ENCODE measurements at places on chromosomes 16 and 17.

- peak; percentile 25 for DNase-seq
Measured at GRCh38 chr16:49615576-49615975, 240.3 kb downstream of the ZNF423 start.

DNA sequence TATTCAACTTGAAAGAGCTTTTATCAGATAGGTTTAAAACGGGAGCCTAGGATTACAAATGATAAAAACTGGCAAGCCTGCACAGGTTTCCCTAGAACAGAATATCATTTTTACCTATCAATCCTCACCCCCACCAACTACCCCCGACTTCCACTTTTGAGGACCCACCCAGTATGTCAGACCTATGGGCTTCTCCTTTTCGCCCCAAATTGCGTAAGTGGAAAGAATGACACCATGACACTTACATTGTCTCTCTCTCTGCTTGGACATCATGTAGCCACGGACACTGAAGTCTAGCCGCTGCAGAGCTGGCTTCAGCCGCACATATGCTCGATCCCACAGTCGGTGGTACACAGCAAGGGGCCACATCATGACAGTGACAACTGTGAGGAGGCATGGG lies 7.4 kb upstream of the PSMC3IP start:
- no peak for DNase-seq

GRCh38 chr16:47493381-47494337 lies 32.5 kb downstream of the PHKB start:
- no peak for DNase-seq

DNA sequence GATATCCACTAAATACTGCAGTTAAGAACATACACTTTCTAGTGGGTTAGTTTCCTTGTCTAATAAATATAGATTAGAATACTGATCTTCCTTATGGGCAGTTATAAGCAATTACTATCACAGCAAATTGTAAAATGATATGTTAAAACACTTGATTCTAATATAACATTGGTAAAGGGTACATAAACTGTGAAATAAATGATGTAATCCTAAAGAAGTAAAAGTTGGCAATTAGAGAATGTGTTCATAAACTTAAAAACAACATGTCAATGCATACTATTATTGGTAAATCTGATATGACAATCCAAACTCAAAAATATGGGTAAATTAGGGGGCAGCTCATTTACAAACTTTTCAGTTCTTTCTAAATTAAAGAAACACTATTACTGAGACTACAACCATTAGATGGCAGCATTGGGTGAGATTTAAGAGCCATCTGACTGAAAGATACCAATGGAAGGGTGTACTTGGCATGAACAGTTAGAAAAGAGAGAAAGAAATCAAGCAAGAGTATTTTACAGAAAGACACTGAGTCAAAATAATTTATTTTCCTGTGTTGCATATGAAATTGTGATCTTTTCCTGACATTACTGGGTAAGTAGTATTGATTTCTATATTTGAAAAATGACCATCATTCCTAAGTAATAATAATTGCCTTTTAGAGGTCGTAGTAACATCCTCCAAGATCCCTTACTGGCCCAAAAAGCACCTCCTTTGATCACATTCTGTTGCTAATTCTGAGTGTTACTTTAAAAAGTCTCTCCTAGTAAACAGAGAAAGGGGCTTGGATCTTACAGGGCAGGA lies 119.6 kb downstream of the SPAG9 start:
- DNase-seq = no peak

DNA sequence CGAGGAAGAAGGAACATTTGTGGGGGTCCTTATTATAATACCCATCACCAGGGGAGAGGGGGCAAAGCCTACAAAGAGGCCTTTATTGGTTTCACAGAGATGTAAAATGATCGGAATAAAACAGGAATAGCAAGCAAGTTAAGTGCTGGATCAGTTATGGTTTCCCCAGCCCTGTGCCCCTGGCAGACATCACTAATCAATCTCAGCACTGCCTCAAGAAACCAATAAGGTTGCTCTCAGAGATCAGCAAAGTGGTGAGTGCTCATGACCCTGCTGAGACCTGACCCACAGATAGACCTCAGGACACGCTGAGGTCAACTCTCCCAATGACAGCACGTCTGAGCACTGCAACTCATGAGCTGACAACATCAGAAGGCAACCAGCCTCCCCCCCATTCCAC lies 66.3 kb downstream of the ZNF423 start:
- no peak for DNase-seq

GRCh38 chr16:70526403-70526802 lies 2.8 kb downstream of the SF3B3 start:
- DNase-seq = no peak
